ENCODE measurements at places on chromosomes 11 and 22.

- peak; percentile 63 for DNase-seq
Observed at GRCh38 chr11:72736452-72737069, 15.6 kb downstream of the ARAP1 start.

DNA sequence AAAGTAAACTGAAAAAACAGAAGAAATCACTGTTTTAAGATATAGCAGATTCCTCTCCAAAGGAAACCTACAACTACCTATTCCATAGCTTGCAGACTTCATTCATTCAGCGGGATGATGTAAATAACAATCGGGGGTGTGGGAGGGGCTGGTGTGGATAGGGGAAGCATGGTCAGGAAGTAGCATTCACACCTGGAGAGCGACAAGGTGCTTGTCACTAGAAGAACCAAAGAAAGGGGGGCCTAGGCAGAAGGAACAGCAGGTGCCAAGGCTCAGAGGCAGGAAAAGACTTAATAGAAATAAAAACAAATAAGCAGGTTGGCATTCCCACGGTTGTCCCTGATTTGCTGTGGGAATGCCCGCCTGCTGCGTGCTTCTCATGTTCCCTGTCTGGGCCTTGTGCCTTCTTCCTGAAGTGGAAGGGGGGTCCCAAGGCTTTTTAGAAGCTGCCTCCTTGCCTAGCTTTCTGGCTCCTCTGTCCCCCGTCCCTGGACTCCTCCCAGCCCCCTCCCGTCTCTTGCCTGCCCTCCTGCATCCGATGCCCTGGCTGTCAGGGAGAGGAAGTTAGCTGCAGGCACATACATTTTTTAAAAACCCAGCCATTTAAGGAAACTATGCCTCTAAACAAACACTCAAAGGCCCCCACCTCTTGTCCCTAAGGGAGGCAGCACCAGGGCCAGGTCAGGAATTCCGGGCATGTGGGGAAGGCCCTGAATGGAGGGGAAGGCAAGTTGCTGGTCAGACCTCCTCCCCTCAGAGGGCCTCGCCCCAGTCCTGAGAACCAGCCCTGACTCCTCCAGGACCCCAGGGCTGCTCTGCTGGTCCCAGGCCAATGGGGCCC is 54.7 kb upstream of the PRDM11 start:
- no peak for DNase-seq

GRCh38 chr22:25110596-25110845 is 89.1 kb upstream of the CRYBB3 start:
- DNase-seq, result no peak

DNA sequence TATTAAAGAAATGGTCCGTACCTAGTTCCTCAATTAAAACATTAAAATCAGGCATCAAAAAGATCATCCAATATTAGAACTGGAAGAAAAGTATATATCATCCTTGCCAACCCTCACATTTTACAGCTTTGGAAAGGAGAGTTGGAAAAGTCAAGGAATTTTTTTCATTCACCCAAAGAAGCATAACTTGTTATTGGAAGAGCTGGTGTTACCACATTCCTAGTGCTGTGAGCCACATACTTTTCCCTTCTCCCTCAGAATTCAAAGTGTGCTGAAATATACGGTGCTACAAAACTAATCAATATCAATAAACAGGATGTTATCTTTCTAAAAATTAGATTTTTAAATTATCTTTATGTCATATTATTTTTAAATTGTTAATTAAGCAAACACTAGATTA is 202.1 kb upstream of the FAT3 start:
- no peak for DNase-seq

- no peak for DNase-seq
Observed at GRCh38 chr22:20967697-20968211, 699 bp downstream of the AIFM3 start.

DNA sequence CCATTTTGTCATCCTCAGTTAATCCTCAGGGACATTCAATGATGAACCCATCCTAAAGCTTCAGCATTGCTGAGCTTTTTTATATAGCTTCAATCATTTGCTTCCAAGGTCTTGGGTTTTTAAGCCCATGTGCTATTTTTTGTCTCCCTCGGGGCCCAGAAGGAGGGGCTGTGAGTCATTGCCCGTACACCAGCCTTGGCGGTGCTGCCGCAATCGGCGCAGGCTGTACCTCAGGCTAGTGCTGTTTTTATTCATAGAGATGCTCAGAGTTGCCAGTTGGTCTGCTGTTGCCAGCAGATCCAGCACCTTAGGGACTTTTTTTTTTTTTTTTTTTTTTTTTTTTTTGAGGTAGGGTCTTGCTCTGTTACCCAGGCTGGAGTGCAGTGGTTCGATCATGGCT is 35.5 kb downstream of the ACO2 start:
- DNase-seq, result no peak

DNA sequence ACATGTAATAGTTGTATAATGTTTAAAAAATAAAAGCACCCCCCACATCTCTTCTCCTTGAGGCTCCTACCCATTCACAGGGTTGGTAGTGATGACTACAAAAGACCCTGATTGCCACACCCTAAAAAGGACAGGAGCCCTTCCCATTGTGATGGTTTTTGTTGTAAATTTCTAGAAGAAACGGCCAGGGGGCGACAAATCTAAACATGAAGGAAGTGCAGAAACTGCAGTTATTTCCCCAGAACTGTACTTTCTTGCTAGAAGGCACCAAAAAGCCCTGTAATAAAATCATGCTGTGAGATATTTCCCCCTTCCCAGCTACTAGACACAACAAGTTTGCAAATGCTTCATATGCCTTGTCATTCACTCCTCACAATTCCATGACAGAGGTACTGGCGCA is 10.8 kb downstream of the PRR5L start:
- DNase-seq, result peak; percentile 47

DNA sequence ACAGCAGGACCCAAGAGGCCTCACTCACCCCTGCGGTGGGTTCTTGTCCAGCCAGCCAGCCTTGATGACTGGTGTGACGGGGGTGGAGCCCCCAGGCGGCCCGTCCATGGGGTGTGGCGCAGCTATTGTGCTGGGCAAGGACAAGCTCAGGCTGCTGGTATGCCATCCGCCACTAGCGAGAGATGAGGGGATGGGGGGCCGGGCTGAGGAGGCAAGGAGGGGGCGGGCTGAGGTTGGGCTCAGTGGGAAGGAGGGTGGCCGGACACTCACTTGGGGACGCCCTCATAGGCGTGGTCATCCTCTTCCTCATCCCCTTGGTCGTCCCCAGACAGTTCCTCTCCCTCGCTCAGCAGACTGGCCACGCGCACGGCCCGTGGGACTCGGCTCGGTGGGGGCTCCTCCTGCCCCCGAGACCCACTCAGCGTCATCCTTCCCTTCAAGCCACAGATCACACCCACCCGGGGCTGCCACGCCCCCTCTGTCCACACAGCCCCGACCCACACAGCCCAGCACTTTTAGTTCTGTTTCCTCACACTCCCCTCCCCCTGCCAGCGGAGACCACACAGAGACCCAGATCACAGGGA is 38.0 kb upstream of the PDE2A start:
- DNase-seq, result no peak

GRCh38 chr11:116536416-116536815 is 236.4 kb downstream of the BUD13 start:
- DNase-seq, result no peak

DNA sequence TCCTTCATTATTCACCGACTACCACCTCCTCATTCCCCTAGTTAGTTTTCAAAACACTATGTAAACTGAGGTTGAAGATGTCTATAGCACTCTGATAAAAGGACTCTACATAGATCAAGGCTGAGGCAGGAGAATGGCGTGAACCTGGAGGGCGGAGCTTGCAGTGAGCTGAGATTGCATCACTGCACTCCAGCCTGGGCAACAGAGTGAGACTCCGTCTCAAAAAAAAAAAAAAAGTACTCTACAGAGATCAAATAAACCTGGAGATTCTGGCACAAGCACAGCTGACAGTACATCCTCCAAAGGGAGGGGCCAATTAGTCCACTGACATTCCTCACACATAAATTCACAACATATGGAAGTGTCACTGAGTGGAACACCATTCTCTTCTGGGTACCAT is 31.0 kb downstream of the TSG101 start:
- DNase-seq, result no peak

DNA sequence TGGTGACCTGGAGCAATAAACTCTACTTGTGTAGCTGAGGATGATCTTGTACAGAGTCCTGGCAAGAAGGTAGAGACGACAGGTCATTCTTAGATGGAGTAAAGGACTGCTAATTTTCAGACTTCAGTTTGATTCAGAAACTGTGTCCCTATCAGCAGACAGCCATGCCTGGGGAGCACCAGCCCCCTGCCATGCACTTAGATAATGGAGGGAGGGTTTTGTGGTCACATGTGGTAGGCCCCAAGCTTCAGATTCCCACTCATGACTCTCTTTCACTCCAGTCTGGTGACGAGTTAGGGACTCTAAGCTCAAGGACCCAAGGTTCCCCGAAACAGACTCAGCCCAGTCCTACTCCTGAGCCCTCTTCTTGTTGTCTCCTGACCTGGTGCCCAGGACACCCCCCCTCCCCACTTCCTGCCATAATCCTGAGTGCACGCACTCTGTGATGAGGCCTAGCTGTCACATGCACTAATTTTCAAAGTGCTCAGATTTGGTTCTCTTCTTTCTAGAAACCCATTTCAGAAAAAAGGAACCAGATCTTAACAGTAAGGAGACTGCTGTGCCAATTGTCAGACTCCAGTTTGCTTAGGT is 10.2 kb upstream of the AMPD3 start:
- no peak for DNase-seq

- no peak for DNase-seq
Observed at GRCh38 chr11:13315517-13316432, 38.2 kb downstream of the BMAL1 start.
